ENCODE measurements at places on chromosomes 12 and 14.

- DNase-seq, result peak; percentile 37
Observed at GRCh38 chr12:47721431-47721973, 3.8 kb downstream of the ENDOU start.

GRCh38 chr12:52648012-52648550 lies 3.9 kb downstream of the KRT2 start:
- DNase-seq, result no peak

GRCh38 chr14:23487216-23487615 lies 17.7 kb downstream of the NGDN start:
- DNase-seq, result no peak

GRCh38 chr12:67468549-67469245 lies 179.8 kb upstream of the DYRK2 start:
- no peak for DNase-seq

DNA sequence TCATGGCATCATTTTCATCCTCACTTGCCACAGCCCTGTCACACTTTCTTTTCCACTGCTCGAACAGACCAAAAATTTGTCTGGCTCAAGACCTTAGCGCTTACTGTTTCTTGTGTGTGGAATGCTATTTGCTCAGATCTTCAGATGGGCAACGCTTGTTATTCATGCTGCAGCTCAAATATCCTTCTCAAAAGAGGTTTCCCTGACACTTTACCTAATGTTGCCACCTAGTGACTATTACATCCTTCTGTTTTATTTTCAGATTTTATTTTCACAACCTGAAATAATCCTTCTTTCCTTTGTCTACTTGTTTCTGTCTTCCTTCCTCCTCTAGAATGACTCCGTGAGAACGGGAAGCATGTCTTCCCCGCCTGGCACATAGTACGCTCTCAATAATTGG lies 5.6 kb downstream of the FBXO33 start:
- DNase-seq, result peak; percentile 33

DNA sequence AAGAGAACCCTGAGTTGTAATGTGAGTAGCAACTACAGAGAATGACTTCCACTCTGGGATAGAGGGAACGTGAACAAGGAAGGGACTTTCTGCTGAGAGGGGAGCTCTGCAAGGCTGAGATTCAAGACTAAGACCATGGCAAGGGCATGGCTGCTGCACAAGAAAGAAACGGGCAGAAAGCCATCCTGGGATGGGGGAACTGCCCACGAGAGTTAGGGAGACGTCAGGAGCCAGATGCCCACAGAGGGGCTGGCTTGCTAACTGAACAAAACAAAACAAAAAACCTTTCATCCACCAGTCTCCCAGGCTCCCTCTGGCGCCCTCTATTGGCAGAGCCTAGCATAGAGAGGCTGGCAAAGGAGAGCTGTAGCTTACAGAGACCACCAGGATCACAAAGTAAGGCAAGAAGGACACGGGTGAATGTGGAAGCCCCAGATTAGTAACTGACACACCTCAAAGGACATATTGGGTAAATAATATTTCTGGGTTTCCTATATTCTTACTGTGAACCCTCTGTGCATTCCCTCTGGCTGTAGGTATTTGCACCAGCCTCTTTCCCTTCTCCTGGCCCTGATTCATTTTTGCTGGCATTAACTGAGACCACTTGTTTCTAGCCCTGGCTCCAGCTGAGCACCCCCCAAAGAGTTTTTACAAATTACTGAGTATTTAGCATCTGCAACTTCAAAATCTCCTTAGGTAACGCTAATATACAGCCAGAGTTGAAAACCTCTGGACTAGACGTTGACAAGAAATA lies 338.3 kb downstream of the EMP1 start:
- DNase-seq, result no peak

GRCh38 chr12:96398424-96399119 lies 1.7 kb downstream of the CDK17 start:
- no peak for DNase-seq

DNA sequence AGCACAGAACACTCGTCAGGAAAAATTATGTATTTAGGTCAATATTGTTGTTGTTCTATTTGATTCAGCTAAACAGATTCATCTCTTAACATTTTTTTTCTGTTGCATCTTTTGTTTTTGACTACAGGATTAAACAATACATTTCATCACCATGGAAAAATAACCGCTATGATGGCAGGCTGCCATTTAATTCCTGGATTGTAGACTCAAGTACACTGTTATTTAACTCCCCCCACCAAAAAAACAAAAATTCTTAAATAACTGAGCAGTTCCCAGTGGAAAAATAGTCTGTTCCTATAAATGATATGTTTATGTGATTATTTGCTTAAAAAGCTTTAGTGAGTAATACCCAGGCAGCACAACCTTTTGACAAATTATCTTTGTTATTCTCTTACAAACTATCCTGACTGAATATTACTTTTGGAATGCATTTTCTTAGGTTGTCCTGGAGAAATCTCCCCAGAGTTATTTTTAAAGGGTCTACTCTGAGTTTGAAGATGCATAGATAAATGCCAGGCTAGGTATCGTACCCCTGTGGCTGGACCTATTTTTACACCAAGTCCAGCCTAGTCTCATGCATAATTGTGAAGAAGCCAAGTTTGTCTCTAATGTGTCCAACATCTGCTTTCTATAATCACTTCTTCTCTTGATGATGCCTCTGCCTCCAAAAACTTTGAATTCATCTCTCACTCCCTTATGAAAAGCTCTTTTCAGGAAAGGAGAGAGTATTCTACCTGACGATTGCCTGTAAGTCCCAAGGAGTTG lies 3.7 kb downstream of the KERA start:
- no peak for DNase-seq

- DNase-seq, result no peak
Observed at GRCh38 chr12:124242529-124243065, 52.3 kb upstream of the RFLNA start.

GRCh38 chr14:88488897-88489296 lies 65.9 kb downstream of the PTPN21 start:
- no peak for DNase-seq

- DNase-seq, result no peak
Observed at GRCh38 chr12:27162229-27162537, 79.8 kb upstream of the C12orf71 start.

DNA sequence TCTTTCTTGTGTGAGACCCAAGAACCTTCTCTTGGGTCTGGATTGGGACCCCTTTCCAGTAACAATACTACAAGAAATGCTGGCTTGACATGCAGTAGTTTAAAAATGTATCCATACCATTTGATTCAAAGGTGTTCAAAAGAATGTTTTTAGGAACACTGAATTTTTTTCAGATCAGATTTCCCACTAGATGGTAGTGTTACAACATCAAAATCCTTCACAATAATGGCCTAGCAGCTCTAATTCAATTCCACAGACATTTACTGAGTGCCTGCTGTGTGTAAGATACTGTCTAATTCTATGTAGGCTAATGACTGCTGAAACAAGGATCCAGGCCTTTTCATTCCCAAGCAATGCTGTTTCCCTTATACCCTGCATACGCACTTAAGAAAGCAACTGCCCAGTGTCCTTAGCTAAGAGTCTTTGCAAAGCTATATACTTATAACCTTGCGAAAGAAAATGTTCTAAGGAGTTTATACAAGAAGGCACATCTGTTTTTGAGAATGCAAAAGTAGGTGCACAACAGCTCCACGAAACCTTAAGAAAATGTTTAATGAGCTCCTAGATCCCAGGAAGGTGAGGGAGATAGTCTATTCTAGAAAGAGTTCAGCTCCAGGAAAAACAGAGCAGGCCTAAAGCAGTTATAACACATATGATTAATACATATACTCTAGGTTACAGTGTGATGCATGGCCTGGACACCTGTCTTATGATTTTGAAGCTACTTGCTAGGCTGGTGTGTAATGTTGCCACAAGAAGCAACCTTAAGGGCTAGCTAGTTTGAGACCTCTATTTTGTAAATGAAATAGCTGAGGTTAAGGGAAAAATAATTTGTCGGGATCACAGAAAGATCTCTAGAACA lies 50.9 kb upstream of the PKP2 start:
- no peak for DNase-seq

GRCh38 chr12:48157889-48158370 lies 615 bp upstream of the ASB8 start:
- DNase-seq, result no peak

DNA sequence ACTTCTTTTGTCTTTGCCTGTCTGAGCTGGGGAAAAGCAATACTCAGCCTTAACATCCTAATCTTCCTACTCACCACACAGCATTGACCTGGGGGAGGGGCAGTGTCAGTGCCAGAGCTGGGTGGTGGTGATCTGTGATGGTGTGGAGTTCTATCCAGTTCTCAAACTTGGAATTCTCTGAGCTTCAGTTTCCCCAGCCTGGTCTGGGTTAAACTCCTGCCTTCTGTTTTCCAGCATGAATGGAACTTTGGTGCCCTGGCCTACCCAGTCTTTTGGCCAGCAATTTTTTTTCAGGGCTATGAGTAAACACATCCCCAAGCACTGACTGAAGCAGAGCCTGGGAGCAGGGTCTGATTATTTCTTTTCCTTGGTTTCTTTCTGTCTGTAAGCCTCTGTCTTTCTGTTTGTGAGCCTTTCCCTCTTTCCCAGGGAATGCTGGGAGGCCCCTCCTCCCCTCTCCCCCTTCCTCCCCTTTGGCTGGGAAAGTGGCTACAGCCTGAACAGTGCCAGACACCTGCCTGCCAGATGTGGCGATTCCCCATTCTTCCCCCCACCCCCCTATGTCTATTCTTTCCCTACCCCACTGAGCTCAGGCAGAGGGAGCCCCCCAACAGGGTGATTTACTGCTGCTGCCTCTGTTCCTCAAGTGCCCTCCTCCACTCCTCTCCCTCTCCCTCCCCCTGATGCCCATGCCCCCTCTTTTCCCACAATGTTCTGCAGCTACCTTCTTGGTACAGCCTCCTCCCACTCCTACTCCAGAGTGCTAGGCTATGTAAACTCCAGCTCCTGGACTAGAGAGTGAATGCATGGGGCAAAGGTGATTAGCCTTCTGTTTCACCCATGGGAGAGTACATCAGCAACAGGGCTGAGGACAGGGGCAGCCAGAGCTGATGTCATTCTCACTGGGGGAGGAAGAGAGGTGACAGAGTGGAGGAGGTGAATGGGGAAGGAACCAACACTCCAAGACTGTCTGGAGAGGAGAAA lies 11.1 kb downstream of the GPR84 start:
- no peak for DNase-seq

DNA sequence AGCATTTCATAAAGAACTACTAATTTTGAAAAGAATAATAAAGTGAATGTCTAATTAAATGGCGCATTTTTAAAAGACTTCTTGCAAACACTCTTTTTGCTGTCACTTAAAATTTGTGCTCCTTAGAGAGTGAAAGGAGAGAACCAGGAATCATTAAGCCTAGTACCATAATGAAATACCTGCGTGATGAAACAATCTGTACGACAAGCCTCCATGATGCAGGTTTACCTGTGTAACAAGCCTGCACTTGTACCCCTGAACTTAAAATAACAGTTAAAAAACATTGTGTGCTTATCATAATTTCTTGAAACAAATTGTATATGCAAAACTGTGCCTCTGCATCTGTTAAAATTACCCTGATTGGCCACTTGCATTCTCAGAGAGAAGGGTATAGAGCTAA lies 108.1 kb downstream of the MGAT4C start:
- no peak for DNase-seq

GRCh38 chr12:72547573-72547972 lies 275.4 kb downstream of the TRHDE start:
- no peak for DNase-seq

GRCh38 chr12:108630481-108631207 lies 3.0 kb downstream of the SELPLG start:
- DNase-seq, result peak; percentile 45

GRCh38 chr12:123253641-123254459 lies 17.8 kb downstream of the CDK2AP1 start:
- no peak for DNase-seq

GRCh38 chr12:124632519-124632984 lies 65.1 kb upstream of the NCOR2 start:
- DNase-seq, result no peak

GRCh38 chr12:49198431-49199155 lies 9.7 kb upstream of the TUBA1A start:
- no peak for DNase-seq

- no peak for DNase-seq
Observed at GRCh38 chr12:124091835-124092234, 118.8 kb downstream of the ZNF664 start.

GRCh38 chr14:52895000-52895399 lies 55.9 kb downstream of the FERMT2 start:
- DNase-seq, result peak; percentile 20

DNA sequence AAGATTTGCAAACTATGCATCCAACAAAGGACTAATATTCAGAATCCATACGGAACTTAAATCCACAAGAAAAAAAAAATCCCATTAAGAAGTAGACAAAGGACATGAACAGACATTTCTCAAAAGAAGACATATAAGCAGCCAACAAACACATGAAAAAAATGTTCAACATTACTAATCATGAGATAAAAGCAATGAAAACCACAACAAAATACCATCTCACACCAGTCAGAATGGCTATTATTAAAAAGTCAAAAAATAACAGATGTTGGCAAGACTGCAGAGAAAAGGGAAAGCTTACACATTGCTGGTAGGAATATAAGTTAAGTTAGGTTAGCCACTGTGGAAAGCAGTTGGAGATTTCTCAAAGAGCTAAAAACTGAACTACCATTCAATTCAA lies 16.2 kb downstream of the CDK17 start:
- DNase-seq, result no peak

DNA sequence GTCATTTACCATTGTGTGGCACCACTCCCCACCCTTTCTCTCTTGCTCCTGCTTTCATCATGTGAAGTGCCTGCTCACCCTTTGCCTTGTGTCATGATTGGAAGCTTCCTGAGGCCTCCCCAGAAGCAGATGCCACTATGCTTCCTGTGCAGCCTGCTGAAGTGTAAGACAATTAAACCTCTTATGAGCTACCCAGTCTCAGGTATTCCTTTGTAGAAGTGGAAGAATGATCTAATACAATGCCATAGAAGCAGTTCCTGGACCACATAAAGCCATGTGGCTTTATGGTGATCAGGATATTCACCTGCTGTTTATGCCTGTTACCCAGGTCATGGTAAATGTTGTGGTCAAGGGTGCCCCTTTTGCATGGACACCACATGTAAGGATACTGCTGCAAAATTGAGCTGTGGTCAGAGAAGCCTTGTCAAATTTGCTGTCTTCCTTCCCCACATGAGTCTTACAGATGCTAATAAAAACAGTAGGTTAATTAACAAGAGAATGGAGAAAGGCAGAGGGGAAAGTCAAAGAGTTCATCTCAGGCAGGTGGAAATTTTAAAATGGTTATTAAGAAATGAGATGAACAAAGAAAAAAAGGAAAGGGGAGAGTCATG lies 112.8 kb upstream of the IFNG-AS1 start:
- DNase-seq, result no peak

GRCh38 chr12:49632986-49633702 lies 9.8 kb downstream of the PRPF40B start:
- DNase-seq, result no peak

DNA sequence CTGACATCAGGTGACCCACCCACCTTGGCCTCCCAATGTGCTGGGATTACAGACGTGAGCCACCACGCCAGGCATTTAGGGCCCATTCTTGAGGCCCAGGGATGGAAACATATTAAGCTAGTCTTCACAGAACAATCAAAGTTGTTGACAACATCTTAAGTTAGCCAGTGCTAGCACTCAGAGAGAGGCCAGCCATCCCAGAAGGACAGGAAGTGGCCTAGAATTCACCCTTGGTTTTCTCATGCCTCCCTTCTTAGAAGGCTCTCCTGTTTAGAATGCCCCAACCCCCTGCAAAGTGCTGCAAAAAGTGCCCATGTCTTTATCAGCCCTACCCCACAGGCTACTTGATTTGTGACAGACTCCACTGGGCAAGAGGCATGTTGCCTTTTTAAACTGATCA lies 12.1 kb upstream of the OR6J1 start:
- DNase-seq, result no peak
